HepG2 (cell line): ENCODE measurements at places on chromosomes 11 and 22.

DNA sequence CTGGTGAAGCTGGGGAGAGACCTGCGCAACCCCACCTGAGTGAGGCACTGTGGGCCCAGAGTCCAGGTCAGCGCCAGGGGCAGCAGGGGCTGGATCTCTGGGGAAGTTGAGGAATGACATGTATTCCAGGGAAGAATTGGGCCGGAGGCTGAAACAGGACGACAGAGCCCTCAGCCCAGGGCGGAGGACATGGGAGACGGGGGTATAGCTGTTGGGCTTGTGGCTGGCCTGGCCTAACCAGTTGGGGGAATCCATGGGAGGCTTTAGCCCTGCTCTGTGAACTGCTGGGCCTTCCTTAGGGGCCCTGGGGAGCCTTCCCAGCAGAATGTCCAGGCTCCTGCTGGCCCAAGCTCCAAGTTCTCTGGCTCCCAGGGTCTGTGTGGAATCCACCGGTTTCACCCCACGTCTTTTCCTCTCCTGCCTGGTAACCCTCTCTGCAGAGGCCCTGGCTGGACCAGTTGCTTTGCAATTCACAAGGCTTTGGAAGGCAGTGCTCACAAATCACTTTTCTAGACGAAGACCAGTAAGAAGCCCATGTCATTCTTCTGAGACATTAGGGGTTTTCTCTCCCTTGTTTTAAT lies 50.4 kb upstream of the KCNQ1OT1 start:
- no peak for DNase-seq

DNA sequence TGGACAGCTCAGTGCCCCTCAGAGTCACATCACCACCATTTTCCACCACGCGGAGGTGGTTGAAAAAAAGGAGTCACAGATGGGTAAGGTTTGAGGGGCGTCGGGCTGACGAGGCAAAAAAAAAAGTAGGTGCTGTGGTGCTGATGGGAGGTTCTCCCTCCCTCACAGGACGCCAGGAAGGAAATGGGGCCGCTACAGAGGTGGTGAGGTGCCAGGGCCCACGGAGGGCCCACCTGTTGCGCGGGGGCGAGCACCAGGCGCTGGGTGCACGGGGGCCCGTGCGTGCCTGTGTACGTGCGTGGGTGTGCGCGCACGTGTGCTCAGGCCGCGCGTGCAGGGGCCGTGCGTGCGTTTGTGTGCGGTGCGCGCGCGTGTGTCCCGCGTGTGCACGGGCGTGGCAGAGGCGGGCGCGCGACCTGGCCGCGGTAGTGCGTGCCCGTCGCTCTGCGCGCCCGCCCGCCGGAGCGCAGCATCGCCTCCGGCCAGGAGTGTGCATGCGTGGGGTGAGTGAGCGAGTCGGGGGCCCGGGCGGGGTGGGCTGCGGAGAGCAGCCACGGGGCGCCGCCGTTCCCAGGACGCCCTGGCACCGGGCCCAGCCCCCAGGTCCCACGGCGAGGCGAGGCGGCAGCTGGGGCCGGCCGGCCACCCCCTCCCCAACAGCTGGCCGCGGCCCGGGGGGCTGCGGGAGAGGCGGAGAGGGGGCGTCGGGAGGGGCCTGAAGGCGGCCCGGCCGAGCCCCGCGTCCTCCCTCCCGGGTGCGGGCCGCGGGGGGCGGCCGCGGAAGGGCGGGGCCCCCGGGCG lies 2.8 kb downstream of the PDGFB start:
- DNase-seq, result no peak

DNA sequence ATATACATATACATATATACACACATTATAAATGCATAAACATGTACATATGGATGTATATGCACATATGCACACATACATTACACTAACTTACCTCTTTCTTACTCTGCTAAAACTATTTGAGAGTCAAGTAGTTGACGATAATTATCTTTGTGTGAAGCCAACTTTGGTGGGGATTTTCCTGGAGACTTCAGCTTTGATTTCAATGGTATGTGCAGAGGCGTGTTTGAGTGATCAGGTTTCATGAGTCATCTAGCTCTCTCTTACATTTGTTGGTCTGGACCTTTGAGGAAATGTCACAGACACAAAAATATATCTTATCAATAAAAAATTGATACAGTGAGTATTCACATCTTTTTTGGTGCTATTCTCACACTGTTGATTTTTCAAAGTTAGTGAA lies 769.1 kb upstream of the LUZP2 start:
- DNase-seq, result no peak

DNA sequence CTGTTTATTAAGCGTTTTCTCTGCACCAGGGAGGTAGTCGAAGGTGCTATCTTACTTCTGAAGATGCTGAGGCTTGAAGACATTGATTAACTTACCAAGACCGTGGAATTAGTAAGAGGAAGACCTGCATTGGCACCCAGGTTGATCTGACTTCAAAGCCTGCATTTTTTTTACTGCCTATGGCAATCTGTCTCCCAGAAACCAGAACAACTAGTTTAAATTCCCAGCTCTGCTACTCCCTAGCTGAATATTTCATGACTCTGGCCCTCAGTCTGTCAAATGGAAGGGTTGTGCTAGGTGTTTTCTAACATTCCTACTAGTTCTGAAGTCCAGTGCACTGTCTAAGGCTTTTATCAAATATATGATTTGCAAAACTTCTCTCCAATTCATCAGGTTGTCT lies 52.0 kb upstream of the GRAMD1B start:
- DNase-seq, result no peak

- DNase-seq, result no peak
These were observed 79.4 kb downstream of the RBMXL2 start for GRCh38 chr11:7167976-7168740.

DNA sequence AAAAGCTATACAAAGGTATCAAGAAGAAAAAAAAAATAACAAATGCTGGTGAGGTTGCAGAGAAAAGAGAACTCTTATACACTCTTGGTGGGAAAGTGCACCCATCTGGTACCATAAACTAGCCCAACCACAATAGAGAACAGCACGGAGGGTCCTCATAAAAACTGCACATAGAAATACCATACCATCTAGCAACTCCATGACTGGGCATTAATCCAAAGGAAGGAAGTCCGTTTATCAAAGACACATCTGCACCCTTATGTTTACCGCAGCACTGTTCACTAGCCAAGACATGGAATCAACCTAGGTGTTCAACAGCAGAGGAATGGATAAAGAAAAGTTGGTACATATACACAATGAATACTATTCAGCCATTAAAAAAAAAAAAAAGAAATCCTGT lies 10.8 kb upstream of the CLDN5 start:
- no peak for DNase-seq

- DNase-seq, result no peak
These were observed 3.8 kb downstream of the CHRNA10 start for GRCh38 chr11:3667149-3668035.

- peak; percentile 22 for DNase-seq
These were observed 64.5 kb downstream of the MPPED1 start for GRCh38 chr22:43476341-43476740.

- no peak for DNase-seq
These were observed 135.3 kb upstream of the ZBED5 start for GRCh38 chr11:10993186-10993585.

DNA sequence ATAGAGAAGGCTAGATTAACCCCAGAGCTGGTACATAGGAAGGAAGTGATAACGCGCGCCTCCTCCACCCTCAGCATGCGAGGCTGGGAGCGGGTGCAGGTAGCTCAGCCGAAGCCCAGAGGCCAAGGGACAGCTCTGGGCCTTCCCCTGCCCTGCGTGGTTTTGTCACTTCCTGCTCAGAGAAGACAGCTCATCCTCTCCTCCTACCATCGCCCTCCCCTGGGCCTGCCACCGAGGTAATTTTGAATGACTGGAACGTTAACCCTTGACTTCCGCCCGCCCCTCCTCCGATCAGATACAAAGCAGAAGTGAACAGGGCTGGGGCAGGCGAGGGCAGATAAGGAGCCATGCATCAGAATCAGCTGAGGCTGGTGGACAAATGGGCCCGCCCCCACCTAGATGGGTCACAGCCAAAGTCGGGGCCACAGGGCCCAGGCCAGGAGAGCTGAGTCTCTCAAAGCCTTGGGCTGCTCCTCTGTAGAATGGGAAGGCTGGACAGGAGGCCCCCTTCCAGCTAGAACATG lies 1.6 kb downstream of the RAC2 start:
- no peak for DNase-seq

GRCh38 chr11:130112071-130112830 lies 42.6 kb downstream of the APLP2 start:
- DNase-seq, result no peak

DNA sequence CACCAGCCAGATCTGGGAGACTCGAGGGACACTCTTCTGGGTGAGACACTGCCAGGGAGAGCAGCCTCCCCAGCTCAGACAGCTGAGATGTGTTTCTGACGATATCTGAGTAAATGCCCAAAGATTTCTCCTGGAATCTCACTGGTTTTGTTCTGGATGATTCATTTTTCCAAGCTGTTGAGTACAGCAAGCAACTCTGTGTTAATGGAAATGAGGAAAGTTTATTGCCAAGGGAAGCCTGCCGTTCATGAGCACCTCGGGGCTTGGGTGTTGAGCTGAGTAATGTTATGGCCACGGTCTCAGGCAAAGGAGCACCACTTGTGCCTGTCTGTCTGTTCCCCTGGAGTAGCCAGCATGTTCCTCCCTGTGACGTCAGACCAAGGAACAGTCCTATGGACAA lies 1132.4 kb downstream of the BRD1 start:
- no peak for DNase-seq

DNA sequence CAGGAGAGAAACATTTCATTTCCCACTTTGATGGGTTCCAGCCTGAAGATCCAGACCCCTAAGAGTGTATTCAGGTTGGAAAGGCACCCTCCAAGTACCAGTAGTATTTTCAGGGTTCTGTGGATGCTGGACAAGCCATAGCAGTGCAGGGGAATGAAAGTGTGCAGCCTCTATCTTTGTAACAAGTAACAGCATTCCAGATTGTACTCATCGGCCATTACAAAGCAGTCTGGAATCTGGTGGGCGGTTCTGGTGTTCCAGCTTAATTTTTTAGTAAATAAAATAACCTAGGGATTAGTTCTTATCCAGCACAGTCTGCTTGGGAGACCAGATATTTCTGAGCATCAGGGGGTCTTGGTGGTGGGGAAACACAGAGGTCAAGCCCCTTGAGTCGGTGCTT lies 22.6 kb downstream of the APLNR start:
- no peak for DNase-seq

- DNase-seq, result no peak
These were observed 4.7 kb upstream of the GRK2 start for GRCh38 chr11:67261640-67261945.

DNA sequence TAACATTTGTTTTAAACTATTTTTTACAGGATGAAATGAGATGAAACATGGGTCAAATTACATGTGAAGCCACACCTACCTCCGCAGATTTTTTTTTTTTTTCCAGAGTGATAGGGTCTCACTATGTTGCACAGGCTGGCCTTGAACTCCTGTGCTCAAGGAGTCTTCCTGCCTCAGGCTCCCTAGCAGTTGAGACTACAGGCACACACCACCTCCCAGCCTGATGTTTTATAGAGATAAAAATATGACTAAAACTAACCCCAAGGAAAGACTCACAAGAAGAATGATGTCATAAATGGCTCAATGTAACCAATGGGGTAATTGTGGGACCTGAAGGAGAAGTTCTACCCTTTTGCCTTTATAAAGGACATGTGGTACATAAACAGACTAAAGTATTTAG lies 52.3 kb upstream of the SOX6 start:
- DNase-seq, result no peak

DNA sequence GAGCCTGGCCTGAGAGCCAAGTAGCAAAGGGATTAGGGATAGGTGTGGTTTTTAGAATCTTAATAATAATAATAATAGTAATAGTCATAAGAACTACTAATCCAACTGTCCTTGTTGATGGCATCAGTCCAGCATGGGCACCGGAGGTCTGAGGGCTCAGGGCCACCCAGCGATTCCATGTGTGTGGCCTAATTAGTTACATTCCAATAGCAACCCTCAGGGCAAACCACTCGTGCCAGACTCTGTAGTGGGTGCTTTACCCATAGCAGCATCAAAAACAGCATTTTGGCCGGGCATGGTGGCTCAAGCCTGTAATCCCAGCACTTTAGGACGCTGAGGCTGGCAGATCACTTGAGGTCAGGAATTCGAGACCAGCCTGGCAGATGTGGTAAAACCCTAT lies 19.0 kb upstream of the MYH9 start:
- DNase-seq, result no peak

DNA sequence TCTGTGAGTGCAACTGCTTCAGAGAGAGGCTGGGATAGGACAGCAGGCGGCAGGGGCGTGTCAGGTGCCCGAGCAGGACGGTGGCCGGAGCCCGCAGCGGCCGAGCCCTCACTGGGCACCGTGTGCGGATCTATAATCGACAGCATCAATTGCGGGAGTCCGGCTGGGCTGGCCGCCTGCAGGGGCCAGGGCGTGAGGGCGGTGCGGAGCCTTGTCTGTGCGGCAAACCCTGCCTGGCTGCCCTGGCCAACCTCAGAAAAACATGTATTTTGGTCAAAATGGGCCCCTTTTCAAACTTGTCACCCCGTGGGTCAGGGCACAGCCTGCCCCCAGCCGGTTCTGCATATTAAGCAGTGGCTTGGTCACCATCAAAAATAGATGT lies 91.3 kb upstream of the KCNQ1OT1 start:
- DNase-seq, result no peak

GRCh38 chr11:38191101-38191500 lies 1593.1 kb upstream of the RAG2 start:
- no peak for DNase-seq

GRCh38 chr11:62671236-62671607 lies 251 bp upstream of the UQCC3 start:
- no peak for DNase-seq

DNA sequence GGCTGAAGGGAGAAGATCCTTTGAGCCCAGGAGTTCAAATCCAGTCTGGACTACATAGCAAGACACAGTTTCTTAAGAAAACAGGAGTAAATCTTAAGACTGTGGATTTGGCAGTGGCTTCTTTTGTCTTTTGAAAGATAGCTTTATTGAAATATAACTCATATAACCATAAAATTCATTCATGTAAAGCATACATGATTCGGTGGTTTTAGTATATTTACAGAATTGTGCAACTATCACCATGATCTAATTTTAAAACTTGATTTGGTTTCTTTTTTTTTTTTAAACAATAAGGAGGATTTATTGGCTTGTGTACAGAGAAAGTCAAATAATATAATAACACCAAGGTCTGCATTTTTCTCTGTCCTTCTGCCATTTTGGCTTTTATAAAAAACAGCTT lies 23.1 kb upstream of the PSMA1 start:
- DNase-seq, result no peak

- DNase-seq, result no peak
These were observed 624.4 kb downstream of the BRD1 start for GRCh38 chr22:49203091-49203858.

DNA sequence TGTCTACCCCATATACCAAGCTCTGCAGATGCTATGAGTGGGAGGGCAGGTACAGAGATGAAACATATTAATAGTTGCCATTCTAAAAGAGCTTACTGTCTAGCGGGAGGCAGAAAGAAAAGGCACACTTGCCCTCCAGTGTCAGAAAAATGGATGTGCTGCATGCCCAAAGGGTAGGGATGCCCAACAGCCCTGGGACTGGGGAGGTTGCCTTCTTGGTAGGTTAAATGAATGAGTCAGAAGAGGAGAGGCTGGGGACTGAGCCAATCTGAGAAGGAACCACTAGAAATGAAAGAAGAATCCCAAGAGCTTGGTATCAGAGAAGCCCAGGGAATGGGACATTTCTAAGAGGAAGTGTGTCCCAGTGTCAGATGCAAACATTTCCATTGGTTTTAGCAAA lies 1.2 kb downstream of the BIRC3 start:
- DNase-seq, result no peak

- peak; percentile 50 for DNase-seq
These were observed 12.6 kb upstream of the WDR74 start for GRCh38 chr11:62851807-62852522.

- no peak for DNase-seq
These were observed 158.2 kb downstream of the BUD13 start for GRCh38 chr11:116614306-116615210.

- DNase-seq, result peak; percentile 72
These were observed 10.9 kb downstream of the INS start for GRCh38 chr11:2149864-2150847.
